Cortex of kidney (tissue), 1 donor: ENCODE measurements at places on chromosomes 4 and X.

- DNase-seq, result no peak
Observed at GRCh38 chr4:48967101-48967500, 19.0 kb upstream of the CWH43 start.

DNA sequence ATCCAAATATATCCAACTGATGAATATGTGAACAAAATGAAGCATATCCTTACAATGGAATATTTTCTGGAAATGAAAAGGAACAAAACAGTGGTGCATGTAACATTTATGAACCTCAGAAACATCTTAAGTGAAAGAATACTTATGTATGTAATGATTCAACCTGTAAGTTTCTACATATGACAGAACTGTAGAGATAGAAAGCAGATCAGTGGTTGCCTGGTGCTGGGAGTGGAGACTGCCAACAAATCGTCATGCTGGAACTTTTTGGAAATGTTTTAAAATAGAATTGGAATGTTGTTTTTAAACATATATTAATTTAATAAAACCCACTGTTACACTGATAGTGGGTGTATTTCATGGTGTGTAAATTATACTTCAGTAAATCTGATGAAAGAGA is 667.5 kb downstream of the RAPGEF2 start:
- no peak for DNase-seq

DNA sequence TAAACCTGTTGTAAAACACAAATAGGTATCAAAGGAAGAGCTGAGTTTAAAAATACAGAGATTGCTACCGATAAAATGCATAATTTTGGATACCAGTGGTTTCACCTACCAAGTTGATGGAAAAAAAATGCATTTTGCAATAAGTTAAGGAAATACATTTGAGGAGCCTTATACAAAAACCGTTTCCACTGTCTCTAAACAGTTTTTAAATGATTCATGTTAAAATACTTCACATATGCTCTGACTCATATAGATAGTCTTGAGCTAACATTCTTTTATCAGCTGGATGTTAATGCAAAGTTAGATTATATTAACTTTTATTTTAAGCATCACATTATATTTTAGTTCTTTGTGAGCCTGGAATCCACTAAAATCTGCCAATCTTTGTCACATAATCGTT is 50.6 kb upstream of the ANKRD17 start:
- no peak for DNase-seq

DNA sequence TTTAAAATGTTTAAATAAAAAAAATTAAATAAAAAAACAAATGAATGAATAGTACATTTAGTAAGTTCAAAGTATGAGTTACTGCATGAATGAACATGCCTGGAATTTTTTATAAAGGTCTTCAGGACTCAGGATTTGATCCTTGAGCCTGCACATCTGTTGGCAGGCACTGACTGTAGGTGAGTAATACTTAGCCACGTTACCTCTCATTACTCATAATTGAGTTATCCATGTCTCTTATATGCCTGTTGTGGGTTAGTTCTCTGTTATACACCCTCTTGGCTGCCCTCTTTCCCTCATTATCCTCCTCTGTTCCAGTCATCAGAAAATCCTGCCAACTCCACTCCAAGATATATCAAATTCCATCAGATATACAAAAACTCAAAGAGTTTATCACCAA is 276.0 kb downstream of the FBXW7 start:
- no peak for DNase-seq

GRCh38 chr4:14419516-14419915 is 582.8 kb upstream of the CPEB2 start:
- DNase-seq, result no peak

DNA sequence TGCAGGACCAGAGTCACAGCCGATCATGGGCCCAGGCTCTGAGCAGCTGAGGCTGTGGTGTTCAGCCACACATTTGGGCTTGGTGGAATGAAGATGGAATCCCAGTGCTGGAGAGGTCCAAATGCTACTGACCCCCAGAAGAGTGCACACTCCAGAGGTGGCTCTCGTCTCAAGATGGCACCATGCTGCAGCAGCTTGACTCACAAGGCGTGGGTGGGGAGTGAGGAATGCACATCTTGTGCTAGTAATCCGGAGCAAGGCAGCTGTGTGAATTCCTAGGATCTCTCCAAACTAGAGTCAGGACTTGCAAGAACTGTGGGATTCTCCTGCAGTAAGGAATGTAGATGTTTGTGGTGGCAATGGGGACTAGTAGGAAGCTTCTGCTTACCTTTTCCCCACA is 28.7 kb downstream of the RAB28 start:
- DNase-seq, result no peak

GRCh38 chr4:9918484-9918883 is 102.8 kb downstream of the SLC2A9 start:
- DNase-seq, result no peak

GRCh38 chrX:129833153-129833990 is 10.3 kb downstream of the ZDHHC9 start:
- DNase-seq, result no peak
